Left forelimb (tissue), 1 donor: ENCODE measurements at places on chromosomes 13 and 19.

DNA sequence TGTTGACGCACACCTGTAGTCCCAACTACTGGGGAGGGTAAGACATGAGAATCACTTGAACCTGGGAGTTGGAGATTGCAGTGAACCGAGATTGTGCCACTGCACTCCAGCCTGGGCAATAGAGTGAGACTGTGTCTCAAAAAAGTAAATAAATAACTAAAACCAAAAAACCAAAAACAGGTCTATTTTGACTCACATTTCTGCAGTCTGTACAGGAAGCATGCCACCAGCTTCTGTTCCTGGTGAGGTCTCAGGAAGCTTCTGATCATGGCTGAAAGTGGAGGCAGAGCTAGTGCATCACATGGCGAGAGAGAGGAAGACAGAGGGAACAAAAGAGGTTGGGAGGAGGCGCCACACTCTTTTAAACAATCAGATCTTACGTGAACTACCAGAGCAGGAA lies 142.5 kb downstream of the ITGBL1 start:
- no peak for DNase-seq

DNA sequence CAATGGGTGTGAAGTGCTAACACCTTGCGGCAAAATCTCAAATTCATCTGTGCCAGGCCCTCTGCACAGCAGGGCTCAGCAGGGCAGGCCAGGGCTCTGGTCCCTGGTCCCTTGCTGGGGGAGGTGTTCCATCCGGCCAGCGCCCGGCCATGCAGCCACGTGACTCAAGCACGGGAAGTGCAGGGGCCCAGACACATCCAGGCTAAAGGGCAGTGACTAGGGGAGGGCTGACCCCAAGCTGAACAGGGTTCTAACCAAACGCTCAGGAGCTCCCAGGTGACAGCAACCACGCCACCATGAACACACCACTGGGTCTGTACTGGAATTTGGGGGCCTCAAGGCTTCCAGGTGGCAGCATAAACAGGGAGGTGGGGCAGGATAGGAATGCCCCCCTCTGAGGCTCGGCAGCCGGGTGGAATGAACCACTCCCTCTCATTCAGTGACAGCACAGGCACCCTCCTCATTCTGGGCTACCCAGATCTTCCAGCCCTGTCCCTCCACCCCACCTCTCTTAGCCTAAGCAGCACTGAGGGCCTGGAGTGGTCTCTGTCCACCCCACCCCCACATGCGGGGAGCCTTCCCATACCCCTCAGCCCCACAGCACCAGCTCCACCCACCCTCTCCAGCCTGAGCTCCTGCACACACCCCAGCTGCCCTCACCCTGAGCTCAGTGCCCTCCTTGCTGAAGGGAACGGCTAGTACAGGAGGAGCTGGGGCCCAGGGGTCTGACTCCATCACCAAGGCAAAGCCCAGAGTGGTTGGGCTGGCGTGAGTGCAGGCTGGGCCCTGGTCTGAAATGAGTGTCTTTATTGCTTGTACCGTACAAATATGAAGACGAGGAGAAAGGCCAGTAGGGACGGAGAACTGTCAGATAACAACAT lies 5.3 kb upstream of the CCNP start:
- DNase-seq = no peak

GRCh38 chr13:112806739-112807652 lies 117.2 kb downstream of the ATP11A start:
- no peak for DNase-seq

DNA sequence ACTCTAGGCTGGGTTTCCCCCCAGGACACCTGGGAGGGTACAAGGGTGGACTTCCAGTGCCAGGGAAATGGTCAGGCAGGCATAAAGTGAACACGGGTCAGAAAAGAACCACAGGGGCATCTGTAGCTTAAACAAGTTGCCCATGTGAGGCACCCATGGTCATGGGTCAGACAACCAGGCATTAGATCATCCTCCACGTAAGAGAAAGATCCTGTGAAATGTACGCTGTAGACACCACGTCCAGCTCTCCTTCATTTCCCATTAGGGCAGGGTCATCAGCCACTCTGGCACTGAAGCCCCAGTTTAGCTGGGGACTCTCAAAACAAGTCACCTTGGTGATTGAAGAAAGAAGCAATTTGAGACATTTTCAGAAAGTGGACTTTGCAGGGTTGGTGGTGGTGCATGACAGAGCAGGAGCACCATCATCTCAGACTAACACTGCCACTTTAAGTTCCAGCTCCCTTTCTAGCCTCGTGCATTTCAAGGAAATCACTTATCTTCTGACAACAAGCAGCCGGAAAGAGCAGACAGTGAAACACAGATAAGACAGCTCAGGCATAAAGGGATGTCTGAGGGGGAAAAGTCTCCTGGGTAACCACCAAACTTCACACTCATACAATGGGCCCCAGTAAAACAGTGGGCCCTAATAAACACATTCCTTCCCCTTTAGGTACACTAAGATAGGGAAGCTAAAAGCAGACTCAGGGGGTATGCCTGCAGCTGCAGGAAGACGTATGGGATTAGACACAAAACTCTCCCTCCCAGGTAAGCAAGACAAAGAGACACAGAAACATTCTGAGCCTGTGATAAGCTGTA lies 16.1 kb upstream of the SIGLEC6 start:
- no peak for DNase-seq

- no peak for DNase-seq
These were observed 11.9 kb upstream of the C13orf42 start for GRCh38 chr13:51122868-51123566.

DNA sequence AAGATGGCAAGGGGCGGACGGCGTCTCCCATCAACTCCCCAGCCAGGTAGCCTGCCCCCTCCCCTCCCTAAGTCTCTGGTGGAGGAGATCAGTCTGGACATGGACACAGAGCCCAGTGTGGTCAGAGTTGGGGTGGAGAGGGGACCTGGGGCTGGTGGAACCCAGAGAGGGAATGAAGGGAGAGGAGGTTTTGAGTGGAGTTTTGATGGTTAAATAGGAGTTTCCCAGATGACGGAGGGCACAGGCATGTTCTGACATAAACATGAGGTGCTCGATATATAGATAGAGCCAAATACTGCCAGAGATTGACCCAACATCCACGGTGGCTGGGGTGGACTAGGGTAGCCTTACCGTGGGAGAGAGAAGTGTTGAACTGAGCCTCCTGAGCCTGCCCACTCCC lies 14.1 kb downstream of the FSD1 start:
- DNase-seq = no peak

DNA sequence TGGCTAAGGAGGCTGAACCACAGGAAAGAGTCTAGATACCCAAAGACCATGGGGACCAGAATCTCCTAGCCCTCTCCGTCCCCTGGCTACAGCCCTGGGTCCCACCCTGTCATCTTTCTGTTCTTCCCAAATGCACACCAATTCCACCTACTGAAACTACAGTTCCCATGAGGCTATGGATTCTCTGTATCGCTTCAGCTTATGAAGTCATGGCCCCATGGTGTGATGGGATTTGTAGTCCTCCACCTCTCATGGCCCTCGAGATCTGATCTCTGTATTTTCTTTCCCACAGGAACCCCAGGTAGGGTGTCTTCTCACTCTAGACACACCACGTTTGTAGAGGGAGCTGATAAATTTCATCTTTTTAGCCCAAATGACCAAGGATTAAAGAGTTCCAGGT lies 11.8 kb downstream of the PTPRH start:
- DNase-seq = no peak

GRCh38 chr19:49425922-49426592 lies 869 bp downstream of the GFY start:
- DNase-seq = no peak

- peak; percentile 63 for DNase-seq
These were observed 4.0 kb downstream of the ZBTB7A start for GRCh38 chr19:4062419-4063368.

DNA sequence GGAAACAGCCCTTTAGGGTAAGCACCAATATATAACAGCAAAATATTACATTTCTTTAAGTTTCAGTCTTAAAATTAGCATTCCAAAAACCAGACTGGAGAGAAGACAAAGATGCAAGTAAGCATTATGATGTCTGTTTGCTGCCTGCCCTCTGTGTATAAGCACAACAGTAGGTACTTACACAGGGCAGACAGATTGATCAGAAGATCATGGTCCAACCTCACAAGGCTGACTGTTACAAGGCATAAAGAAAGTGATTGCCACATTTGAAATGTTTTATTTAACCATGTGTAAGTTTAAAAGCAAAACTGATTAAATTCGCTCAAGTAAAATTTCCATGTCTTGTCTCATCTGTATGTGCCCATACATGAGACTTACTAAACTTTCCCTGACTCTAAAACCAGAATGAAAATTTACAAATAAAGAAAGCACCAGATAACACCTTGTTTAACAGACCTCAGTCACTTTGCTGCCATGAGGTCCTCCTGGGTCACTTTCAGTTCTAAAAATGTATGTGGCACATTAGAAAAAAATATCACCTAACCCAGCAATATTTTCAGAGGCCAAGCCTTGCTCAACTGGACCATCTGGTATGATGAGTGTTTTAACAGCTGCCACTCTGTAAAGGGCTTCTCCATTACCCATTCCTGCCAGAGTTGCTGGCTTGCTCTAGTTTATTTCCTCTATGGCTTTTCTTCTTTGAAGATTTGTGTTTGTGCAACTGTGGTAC lies 297.0 kb downstream of the RBM26 start:
- DNase-seq = no peak

DNA sequence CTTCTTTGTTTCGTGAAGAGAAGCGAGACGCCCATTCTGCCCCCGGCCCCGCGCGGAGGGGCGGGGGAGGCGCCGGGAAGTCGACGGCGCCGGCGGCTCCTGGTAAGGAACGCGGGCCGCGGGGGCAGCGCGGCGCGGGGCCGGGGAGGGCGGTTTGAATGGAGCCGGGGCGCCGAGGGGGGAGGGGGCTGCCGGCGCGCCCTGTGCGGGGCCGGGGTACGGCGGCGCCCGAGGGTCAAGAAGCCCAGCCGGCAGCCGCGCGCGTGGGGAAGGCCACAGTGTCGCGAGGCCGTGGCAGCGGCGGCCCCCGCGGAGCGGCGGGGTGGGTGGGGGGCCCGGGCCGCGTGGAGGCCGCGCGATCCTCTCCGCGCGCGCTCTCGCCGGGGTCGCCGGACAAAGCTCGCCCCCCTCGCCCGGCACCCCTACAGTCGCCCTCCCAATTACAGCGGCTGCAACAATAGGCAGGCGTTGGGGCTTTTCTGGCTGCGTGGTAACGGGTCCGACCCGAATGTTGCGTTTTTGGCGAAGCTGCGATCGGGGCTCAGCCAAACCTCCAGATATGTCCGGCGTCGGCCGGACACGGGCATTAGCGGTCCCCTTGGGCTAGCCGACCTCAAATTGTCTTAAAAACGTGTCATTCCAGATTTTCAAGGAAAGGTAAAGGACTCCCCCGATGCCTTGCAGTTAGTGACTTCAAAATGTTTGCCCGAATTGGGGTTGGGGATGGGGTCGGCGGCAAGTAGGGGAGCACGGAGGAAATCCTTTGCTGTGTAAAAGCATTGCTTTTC lies 437 bp downstream of the SMARCA4 start:
- peak; percentile 85 for DNase-seq

GRCh38 chr19:34209726-34210125 lies 37.4 kb downstream of the LSM14A start:
- no peak for DNase-seq

- DNase-seq = no peak
These were observed 203.1 kb upstream of the EDNRB start for GRCh38 chr13:78121459-78122348.

- no peak for DNase-seq
These were observed 186.9 kb upstream of the STARD13 start for GRCh38 chr13:33472446-33472845.
